ENCODE measurements at places on chromosomes 4 and X.

GRCh38 chr4:113574636-113575103 lies 186.9 kb downstream of the CAMK2D start:
- DNase-seq = peak; percentile 41

- no peak for DNase-seq
Measured at GRCh38 chrX:104270916-104271512, 16.3 kb upstream of the ESX1 start.

GRCh38 chr4:153483432-153484418 lies 17.6 kb downstream of the TMEM131L start:
- no peak for DNase-seq

DNA sequence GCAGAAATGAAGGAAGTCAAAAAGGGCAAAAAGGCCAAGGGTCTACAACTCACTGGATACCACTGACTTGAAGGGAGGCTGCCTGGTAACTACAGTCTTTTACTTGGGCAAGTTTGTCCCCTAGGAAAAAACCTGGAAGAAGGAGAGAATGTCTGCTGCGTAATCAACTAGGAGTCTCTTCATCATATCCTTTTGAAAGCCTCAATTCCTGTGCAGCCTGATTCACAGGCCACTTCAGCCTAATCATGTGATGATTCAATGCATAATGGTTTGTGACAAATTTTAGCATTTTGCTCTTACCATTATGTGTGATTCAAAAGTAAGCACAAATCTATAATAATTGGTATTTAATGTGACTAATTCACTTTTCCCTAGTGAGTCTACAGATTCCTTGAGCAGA lies 273.6 kb downstream of the FRMPD4 start:
- DNase-seq = no peak

DNA sequence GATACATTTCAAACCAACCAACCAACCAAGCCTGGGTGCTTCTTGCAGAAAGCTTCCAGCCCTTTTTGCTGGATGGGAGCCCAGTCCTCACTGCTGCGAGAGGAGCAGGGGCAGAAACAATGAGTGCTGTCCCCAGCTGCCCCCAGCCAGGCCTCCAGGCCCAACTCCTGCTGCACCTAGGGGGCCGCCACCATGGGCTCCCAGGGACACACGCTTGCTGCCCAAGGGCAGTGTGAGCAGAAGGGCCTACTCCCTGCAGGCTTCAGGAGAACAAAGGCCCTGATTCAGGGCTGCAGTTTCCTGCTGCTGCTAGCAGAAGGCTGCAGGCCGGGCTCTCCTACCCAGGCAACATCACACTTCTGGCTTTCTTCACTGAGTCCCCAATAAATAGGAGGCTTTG lies 37.7 kb upstream of the ENPP6 start:
- no peak for DNase-seq

GRCh38 chrX:108000751-108001150 lies 18.6 kb upstream of the TEX13B start:
- no peak for DNase-seq

DNA sequence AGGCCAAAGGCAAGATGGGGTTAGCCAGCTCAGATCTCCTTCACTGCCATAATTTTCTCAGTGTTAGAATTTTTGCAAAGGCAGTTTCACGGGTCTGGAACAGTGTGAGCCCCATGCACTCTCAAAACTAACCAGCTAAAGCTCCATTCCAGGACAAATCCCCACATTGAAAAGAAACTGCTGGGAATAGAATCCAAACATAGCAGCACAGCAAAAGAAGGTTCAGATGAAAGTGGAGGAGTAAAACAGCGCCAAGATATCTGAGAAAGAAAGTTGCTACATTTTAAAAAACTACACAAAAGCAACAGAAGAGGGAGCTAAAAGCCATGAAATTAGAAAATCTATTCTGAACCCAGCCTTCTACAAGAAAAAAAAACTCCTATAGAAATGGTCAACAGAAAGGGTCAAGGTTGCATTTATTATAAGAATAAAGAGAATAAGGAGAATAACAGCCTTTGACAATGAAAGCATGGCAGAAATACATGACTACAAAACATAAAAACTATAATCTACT lies 39.6 kb upstream of the SLC7A3 start:
- DNase-seq = no peak

GRCh38 chr4:106618956-106619355 lies 250.4 kb upstream of the GIMD1 start:
- no peak for DNase-seq

DNA sequence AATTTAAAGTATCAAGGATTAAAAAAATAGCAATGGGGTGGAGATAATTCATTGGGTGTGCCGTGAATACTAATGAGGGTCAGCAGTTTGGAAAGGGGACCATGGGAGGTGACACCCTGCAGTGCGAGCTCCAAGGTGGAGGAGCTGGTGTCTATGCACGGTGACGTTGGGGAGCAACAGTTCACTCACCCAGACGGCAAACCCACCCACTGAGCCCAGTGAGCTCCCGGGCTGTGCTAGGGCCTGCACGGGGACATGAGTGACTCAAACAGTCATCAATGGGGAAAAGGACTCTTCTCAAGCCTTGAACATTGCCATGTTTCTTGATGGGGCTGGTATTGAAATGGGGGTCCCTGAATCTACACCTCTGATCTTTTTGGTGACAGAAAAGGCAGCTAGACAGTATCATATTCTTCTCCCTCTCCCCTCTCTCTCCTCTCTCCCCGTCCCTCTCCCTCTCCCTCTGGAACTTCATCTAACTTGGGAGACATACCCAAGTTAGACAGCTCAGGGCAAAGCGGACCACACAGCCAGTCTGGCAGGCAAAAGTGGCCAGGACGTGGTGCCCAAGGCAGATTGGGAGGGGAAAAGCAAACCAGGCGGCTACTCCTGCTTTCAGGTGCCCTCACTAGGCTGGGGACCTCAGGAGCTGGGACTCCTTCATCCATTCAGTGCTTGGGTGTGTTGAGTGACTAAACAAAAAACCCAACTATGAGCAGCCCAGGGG lies 26.3 kb upstream of the PPP2R2C start:
- no peak for DNase-seq

DNA sequence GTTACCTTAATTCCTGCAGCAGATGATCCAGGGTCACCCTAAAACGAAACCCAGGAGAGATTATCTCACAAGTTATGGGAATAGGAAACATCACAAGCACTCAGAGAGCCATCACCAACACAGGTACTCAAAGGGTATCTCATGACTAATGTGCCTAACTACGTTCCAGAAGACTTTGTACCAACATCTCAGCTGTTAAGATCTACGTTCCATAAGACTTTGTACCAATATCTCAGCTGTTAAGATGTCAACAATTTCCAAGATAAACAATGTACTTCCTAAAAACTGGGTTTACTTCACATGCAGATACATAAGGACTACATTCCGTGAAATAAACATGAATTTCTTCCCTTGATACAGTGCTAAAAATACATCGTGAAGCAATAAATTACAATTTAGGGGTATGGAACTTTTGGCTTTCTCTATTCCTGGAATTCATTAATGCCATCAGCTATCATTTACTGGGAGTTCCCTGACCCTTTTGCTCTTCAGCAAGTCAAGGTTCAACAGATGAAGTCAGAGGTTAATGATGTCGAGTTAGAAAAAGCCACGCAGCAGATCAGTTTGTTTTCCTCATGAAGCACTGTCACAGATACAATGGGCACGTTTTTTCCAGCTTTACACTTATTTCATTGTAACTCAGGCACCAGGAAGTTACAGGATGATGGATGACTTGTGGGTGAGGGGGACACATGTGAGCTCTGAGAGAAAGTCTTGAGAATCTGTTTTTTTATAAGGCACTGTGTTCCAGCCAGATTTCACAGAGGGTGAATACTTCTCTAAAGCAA lies 127.0 kb upstream of the ETNPPL start:
- DNase-seq = no peak

- DNase-seq = no peak
Measured at GRCh38 chr4:56003606-56004005, 54.9 kb downstream of the CEP135 start.

DNA sequence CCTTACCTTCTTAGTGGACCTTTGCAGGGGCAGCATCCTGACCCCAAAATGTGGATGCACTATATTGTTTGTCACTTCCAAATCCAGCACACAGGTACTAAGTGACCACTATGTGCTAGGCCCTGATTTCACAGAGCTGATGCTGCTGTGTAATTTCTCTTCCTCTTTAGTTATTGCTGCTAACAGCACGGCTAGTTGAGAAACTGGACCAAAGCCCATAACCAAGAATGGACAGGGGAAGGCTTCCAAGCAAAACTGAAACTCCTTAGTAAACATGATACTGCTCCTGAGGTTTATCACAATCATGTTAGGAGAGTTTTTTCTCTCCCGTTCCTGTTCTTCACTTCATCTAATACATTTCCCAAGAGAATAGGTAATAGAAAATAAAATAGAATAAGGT lies 172.9 kb upstream of the TTC29 start:
- no peak for DNase-seq

GRCh38 chrX:154761977-154762536 lies 607 bp upstream of the DKC1 start:
- DNase-seq = no peak

DNA sequence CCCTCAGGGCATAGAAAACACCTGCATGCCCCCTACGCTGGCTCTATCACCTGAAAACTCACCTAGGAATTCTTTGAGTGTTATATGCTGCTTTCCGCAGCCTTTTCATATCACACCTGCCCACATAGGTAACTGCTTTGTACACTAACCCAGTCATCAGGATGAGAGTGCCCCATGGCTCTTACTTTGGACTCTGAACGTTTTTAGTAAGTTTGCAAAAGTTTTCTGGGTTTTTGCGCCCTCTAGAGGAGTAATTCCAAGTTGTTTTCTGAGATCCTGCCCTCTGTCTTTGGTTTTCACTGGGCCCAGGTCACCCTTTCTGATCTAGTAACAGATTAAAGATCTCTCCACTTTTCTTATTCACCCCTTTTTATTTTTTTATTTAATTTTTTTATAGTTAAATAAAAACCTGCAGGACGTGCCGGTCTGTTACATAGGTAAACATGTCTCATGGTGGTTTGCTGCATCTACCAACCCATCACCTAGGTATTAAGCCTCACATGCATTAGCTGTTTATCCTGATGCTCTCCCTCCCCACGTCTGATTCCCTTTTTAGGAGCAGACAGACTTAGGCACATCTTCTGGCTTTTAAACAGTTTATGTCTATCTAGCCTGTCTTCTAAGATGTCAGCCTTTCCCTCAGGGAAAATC lies 139.2 kb downstream of the NWD2 start:
- DNase-seq = peak; percentile 31

- DNase-seq = no peak
Measured at GRCh38 chr4:140839888-140840790, 84.0 kb upstream of the TBC1D9 start.

DNA sequence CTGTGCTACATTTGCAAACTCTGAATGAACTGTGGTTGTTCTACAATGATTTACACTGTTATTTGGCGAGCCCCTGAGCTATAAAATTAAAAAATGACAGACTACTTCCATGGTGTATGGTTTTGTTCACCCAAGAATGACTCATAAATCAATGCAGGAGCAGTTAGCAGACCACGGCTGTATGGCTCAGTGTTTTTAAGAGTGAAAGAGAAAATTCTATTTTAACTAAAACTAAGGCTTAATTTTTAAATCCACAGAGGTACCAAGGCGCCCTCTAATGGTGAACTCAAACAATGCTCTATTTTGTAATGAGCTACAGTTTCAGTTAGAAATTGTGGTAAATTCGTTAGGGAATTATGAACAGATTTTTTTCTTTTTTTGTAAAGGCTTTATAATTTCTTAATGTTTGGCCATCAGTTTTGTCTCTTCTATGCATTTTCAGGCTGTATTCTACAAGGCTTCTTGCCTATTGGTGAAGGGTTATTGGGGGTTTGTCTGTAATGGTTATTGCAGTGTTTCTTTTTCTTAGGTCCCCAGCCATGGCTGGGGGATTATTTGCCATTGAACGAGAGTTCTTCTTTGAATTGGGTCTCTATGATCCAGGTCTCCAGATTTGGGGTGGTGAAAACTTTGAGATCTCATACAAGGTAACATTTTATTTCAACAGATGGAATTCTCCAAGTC lies 32.5 kb downstream of the HMGB2 start:
- peak; percentile 30 for DNase-seq

DNA sequence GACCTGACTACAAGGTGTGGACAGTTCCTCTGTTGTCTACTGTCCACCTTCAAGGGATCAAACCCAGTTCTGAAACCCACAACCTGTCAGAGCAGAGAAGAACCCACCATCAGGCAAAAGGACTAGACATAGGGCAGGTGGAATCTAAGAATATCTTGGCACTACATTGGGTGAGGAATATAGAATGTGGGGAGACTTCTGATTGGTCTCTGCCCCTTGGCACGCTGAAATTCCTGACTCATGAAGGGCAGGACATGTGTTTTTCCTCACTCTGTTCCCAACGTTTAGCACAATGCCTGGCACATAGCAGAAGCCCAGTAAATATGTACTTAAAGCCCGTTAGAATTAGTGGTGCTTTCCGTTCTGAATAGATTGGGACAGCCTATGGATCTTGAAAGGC lies 59.3 kb downstream of the TSPAN7 start:
- no peak for DNase-seq

GRCh38 chrX:9902656-9903055 lies 64.5 kb upstream of the CLDN34 start:
- DNase-seq = no peak

DNA sequence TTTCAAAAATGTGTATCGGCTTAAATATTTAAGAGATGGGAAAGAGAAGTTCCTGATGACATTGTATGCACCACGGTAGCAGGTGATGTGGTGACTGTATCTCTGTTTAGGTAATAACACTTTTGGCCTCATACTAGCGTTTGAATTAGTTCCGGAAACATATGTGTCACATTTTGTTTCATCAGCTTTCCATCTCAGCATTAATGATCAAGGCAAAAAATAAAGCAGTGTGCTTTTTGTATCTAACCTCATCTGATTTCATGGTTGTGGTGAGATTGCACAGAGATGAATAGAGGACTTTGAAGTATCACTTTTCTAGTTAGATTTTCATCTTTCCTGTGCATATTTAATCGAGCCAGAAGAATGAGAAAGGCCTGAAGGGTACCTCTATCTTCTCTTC lies 206.4 kb upstream of the SPRY1 start:
- no peak for DNase-seq

GRCh38 chr4:172815499-172816164 lies 353.0 kb upstream of the GALNT7 start:
- no peak for DNase-seq

DNA sequence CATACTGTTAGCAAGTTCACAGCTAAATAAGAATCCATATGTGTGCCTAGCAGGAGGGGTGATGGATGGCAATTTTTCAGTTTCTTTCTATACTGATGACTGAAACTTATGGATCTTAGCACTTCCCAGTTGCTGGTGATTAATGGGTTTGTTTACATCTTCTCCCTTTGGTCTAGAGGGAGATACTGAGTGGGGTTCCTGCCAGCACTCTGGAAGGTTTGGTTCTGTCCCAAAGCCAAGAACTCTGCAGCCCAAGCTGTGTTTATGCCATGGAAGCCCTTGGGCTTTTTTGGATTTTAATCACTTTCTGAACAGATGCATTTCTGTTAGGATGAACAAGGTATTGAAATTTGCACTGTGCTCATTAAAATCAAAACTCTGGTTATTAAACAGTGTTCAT lies 43.5 kb downstream of the DDIT4L start:
- no peak for DNase-seq

GRCh38 chr4:74134500-74134852 lies 23.4 kb upstream of the MTHFD2L start:
- DNase-seq = no peak

All from right renal cortex interstitium (tissue), 3 donors.